Activated effector memory CD4-positive, alpha-beta T cell treated with anti-CD3 and anti-CD28 coated beads, Interleukin-2, amount 50 U/mL, for 16 hours (primary cell): ENCODE measurements at places on chromosomes 12 and 14.

GRCh38 chr14:102508410-102508773 is 1.2 kb downstream of the ANKRD9 start:
- no peak for DNase-seq

GRCh38 chr14:76386944-76387782 is 11.2 kb downstream of the ESRRB start:
- DNase-seq = peak; percentile 84

DNA sequence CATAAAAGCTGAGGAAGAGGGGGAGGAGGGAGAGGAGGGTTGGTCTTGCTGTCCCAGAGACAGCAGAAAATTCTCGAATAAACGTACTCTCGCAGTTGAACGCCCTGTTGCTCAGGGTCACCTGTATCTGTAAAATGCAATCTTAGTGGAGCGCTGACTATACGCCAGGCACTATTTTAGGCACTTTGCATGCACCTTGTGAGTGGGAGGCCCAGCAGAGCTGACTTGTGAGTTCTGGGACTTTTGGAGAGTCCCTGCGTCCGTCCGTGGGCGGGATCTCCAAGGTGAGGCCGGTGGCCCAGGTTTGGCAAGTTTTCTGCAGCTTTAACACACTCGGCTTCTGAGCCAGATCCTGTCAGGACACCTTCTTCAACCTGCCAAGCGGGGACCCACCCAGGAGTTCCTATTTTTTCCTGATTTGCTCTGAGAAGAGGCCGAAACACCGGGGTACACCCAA is 32.5 kb upstream of the PLEKHG6 start:
- peak; percentile 81 for DNase-seq

- DNase-seq = no peak
These were observed 183.8 kb downstream of the TMEM132C start for GRCh38 chr12:128450810-128451209.

DNA sequence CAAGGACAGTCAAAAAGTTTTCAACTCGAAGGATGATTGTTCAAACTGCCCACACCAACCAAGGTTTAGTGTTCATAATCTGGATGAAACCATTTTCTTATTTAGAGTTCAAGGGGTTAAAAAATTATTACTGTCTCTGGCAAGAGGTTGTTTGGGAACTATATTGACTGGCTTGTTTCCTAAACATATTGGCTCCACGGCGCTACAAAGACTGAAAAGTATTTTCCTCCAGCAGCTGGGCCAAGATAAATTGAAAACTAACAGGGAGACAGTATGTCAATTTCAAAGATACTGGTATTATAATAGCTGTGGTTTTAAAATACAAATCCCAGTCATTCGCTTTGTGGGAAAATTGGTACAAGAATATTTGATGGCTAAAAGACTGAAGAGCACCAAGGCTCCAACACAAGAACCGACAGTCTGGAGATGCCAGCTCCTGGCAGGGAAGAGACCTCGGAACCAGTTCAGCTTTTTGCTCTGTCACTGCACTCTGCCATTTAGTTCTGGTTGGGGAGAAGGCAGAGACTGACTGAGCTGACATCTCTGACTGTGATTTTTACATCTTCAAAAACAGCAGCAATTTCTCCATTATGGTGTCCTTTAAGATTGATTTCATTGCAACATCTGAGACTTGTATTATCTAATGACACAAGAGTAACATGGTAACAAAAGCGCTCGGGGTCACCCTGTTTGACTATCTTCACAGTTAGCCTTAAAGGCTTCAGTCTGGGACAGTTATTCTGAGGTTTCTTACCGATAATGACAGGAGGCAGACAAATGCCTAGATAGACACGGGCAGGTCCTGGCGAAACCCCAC is 62.0 kb downstream of the ST8SIA1 start:
- no peak for DNase-seq

GRCh38 chr12:117105902-117106301 is 6.7 kb upstream of the TESC start:
- peak; percentile 68 for DNase-seq

GRCh38 chr14:94374116-94374515 is 14.3 kb downstream of the SERPINA1 start:
- peak; percentile 6 for DNase-seq

GRCh38 chr12:77833329-77833728 is 2.6 kb downstream of the NAV3 start:
- no peak for DNase-seq

DNA sequence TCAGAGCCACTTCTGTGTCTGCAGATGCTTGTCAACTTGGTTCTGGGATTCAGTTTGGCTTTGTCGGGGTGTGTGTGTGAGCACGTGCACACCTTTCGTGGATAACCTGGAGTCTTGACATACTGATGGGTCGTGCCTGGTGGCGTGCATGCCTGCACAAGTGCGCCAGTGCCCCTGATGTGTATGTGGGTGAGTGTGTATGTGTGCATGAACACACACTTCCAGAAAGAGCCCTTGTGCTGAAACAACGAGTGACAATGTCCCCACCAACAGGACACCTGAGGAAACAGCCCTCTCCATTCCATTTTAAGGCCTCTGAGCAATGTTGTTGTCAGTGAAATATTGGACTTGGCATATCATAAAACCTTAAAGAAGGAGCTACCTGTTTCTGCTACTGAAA is 53.9 kb downstream of the SMUG1 start:
- DNase-seq = no peak

- DNase-seq = no peak
These were observed 62.6 kb downstream of the FBXL14 start for GRCh38 chr12:1531654-1532374.

GRCh38 chr12:11202811-11203210 is 16.1 kb upstream of the TAS2R42 start:
- no peak for DNase-seq

DNA sequence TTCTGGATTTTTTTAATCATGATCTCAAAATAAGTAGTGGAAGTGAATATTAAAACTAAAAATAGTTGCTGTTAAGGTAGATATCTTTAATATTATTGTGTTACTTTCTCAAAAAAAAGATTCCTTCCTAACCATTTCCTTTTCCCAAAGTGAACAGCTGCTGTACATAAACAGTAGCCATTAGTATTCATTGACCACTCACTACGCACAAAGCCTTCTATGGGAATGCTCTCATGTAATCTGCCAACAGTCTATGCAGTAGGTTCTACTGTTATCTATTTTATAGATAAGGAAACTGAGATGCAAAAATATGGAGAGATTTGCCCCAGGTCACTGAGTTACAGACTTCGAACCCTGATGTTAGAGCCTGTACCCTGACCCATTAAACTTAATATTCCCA is 32.1 kb downstream of the ZFP36L1 start:
- no peak for DNase-seq

- no peak for DNase-seq
These were observed 1.1 kb downstream of the TOGARAM1 start for GRCh38 chr14:44963044-44963528.

DNA sequence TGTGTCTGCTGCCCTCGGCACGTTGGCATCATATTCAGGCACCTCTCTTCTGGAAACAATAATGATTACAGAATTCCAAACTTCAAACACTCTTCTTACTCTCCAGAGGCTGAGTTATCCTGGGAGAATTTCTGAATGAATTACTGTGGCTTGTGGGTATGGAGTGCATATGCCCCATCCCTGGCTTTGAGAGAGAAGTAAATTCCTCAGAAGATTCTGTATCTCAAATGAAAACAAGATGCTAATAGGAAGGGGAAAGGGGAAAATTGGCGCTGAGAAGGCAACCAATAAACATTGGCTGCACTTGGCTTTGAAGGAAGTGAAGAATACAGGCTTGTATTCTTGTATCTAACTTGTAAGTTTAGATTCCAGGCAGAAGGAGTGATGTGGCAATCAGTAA is 132.0 kb upstream of the NOVA1 start:
- DNase-seq = no peak

DNA sequence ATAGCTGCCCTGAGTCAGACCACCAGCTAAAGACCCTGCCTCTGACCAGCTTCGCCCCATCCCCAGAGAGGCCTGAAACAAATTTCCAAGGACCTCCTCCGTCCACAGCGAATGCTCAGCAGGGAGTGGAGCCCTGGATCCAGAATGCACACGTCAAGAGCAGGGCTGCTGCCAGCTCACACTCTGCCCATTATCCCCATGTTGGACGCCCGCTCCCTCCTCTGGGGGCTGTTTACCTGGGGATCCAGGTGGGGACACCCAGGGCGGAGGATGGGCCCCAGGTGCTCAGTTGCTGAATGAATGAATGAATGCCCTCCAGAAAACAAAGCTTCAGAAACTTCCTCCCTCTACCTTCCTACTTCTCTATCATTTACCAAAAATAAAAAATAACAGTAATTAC is 18.1 kb downstream of the BCL11B start:
- peak; percentile 62 for DNase-seq

GRCh38 chr12:103879878-103880277 is 38.8 kb upstream of the NT5DC3 start:
- no peak for DNase-seq

- DNase-seq = no peak
These were observed 433.9 kb downstream of the PCNX1 start for GRCh38 chr14:71341156-71341555.

DNA sequence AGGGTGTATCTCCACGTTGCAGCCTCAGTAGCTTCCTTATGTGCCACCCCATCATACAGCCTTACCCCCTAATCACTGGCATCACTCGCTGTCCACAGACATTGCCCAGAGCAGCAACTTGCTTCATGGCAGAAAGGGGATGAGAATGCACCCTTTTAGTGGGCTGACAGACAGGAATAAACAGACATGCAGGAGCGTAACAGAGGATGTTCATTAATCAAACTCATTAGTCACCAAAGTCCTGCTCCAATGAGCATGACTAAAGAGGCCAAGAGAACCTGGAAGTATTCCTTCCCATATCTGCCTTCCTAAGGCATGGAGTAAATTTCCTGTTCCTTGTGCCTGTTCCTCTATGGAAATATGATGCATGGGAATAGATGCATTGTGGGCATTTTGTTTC is 197.0 kb downstream of the PHLDA1 start:
- DNase-seq = no peak

DNA sequence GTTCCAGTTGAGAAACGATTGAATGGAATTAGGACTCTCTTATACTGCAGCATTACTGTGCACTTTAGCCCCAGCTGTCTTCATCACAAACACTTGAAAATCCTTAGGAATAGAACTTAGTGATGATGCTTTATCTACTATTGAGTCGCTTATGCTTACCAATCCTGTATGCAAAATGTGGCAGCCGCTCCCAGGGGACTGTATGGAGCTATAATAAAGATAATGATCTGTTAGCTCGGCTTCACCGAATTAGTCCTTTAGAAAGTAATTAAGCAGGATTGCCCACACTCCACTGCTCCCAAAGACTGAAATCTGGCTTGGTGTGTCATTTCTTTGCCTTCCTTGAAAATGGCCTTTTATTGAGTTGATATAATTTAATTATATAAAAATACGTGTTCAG is 10.6 kb downstream of the EML1 start:
- DNase-seq = no peak

GRCh38 chr12:46652692-46653091 is 173.1 kb downstream of the SLC38A4 start:
- no peak for DNase-seq

DNA sequence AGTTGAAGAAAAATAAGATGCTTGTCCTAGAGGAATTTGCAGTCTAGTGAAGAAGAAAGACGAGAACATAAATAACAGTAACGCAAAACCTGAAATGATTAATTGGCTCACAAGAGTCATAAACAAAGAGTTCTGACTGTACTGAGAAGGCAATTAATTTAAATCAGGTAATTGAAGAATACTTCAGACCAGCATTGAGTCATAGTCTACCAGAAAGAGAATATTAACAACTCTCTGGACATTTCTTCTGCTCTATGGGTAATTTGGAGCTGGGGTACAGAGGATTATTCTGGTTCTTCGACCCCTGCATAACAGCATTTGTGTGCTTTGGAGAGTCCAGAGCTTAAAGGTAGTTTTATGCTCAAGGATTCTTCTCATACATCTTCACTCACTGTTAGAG is 390.3 kb upstream of the DCN start:
- no peak for DNase-seq

- DNase-seq = no peak
These were observed 75.5 kb downstream of the TMEM116 start for GRCh38 chr12:111937429-111937828.

- DNase-seq = no peak
These were observed 127.3 kb upstream of the PLEKHA5 start for GRCh38 chr12:19002216-19002615.

- DNase-seq = no peak
These were observed 626 bp downstream of the TXNDC16 start for GRCh38 chr14:52551696-52552062.

DNA sequence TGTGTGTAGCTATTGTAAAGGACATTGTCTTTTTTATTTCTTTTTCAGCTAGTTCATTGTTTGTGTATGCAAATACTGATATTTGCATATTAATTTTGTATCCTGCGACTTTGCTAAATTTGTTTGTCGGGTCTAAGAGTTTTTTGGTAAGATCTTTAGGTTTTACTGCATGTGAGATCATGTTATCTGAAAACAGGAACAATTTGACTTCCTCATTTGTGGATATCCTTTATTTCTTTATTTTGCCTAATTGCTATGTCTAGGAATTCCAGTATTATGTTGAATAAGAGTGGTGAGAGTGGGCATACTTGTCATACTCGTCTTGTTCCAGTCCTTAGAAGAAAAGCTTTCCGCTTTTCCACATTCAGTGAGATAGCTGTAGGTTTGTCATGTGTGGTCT is 28.8 kb downstream of the SIX4 start:
- no peak for DNase-seq
